ENCODE measurements at places on chromosomes 12 and 14.

- DNase-seq: no peak
These were observed 55.2 kb downstream of the TMCC3 start for GRCh38 chr12:94595152-94595551.

DNA sequence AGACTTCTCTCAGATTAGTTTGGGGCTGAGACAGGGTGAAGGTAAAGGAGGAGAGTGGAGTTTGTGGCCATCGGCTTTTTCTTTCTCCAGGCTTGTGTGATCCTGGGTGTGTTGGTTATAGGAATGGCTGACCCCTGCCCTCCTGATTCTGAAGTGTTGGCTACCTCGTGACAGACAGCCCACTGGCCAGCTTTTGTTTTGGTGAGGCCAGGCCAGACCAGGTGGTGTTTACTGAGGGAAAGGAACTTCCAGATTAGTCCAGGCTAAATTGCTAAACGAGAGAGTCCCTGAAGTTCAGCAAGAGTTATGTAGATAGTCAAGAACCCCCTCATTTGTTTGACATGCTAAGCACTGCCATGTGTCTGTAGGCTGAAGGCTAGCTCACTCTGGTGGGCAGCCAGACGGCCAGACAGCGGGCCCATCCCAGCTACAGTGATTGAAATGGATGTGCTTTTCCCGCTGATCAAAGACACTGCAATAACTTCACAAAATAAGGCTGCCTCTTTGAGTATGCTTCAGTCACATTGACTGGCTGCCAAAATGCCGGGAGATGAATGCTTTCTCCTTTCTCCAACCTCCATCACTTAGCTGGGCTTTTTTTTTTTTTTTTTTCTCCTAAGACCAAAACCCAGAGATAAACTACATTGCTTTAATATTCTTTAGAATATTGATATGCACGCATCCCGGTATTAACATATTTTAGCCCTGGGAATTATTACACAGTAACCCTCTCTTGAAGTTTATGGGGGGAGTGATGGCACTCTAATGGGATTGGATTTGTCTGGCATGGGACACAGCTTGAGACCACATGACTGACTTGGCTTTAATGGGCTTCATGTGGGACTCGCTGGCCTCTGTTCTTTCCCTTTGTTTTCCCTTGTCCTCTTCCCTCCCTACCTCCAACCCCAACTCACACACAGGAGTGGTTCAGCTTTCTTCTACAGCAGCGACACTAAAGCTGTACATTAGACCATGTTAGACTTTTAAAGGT, 76.9 kb downstream of the SMOC1 start:
- DNase-seq: no peak

GRCh38 chr12:76356071-76356470, 7.9 kb upstream of the BBS10 start:
- DNase-seq: no peak

- no peak for DNase-seq
These were observed 6.0 kb downstream of the FAR2 start for GRCh38 chr12:29155079-29155478.

DNA sequence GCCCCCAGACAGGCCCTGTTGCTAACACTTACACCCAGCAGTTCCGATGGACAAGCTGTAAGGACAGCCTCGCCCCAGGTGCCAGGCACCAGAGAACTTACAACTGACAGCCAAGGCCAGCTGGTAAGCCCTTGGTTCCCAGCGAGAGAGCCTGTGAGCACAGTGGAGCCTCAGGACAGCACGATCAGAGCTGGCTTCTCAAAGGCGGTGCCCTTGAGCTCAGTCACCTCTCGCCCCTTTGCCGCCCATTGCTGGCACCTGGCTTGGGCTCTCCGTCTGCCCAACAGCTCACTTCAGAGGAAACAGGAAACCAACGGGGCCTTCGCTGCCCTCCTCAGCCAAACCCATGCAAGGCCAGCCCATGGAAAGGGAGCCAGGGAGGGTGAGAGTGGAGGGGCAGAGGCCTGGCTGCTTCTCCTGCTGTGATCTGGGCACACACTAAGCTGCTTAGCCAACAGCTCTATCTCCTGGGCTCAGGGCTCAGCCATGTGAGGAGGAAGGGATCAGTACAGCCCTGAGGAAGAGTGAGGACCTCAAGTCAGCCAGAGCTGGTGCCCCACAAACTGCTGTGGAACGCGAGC, 98.5 kb downstream of the SINHCAF start:
- no peak for DNase-seq

DNA sequence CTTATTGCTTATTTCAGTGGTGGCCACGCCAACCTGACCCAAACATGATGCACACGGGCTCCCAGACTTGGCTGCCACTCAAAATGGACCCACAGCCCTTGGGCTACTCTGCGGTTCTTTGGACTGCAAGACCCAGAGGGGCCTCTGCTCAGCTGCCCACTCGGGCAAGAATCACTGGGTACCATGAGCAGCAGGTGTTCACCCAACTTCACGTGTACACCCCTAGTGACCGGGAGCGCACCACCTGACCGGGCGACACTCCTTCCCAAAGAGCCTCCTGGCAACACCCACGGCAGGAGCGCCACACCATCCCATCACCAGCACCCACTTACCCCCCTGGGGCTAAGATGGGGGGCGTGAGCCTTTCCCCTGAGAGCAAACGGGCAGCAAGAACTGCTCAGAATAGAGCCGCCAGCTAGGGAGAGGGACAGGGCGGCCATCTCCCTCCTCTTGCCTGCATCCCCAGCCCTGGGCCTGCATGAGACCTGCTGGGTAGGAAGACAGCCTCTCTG, 32.0 kb downstream of the CCNK start:
- peak; percentile 8 for DNase-seq

DNA sequence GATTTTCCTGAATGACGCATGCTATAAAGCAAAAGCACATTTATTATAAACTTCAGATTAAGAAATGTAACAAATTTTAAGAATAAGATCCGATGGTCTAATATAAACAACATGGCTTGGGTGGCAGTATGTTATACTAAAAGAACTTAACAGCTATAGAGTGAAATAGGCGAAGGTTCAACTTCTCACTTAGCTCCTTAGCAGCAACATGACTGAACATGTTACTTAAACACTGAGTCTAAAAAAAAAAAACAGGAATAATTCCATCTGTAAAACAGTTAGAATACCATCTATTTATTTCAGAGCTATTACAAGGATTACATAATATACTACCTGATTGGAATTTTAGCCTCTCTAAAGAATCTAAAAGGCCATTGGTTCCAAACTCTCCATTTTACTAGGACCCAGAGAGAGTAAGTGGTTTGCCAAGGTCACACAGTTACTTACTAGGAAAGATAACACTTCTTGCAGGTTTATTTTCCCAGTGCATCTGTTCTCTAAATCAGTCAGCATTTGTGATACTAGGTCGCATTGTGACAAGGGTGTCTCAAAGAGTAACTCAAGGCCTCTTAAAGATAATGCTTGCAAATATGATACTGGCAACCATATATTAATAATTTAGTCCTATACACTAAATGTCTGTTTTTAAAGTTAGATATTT, 14.8 kb downstream of the OSBPL8 start:
- no peak for DNase-seq

DNA sequence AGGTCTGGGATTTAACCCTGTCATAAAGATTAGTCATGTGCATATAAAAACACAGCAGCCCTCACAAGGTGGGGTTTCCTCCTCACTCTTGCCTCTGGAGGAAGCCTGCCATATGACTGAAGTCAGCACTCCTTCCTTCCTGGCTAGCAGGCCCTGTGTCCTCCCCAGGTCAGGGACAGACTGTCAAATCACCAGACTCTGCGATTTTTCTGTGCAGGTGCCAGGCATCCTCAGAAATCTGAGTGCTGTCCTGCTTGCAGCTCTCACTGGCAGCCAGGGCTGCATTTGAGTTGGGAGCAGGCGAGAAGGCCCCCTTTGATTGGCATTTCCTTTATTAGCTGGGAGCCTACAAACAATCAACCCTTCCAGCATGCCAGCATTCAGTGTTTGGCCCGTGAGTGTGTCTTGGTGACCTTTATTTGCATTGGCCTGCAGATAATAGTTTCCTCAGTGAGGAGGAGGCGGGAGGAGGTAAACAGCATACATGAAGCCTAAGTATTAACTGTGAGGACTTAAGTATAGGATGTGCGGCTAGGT, 183.8 kb upstream of the ARHGAP5 start:
- peak; percentile 33 for DNase-seq

GRCh38 chr12:64064706-64065105, 157.4 kb downstream of the KICS2 start:
- DNase-seq: no peak

GRCh38 chr12:20549108-20549719, 145.9 kb upstream of the SLCO1C1 start:
- no peak for DNase-seq

DNA sequence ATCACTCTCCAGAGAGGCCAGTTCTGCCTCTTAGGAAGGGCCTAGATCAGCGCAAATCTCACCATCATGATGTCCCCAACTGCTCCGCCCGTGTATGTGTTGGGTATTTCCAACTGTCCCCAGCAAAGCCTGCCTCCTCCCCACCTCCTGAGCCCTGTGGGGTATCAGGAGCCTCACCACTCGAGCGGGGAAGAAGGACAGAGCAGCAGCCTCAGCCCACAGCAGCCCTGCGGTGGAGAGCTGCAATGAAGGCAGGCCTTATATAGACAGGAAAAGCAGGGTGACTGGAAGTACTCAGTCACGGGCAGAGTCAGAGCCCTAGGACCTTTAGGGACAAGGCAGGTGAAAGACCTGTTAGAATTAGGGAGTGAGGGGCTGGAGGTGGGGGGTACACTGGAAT, 358.2 kb downstream of the CACNA1C start:
- DNase-seq: no peak

- DNase-seq: peak; percentile 98
These were observed at the start of gene TMTC2 for GRCh38 chr12:82686168-82687020. Gene TMTC2 (plus strand): TSS chr12:82686906.

All from kidney (tissue), 22 donors.